ENCODE measurements at places on chromosomes 6 and 20.

- DNase-seq, result no peak
Observed at GRCh38 chr6:76633259-76633658, 560.8 kb upstream of the IMPG1 start.

GRCh38 chr6:169589293-169589692 lies 112.5 kb downstream of the WDR27 start:
- no peak for DNase-seq

- no peak for DNase-seq
Observed at GRCh38 chr6:112485120-112485826, 138.1 kb downstream of the RFPL4B start.

- no peak for DNase-seq
Observed at GRCh38 chr6:81938991-81939732, 186.7 kb upstream of the TENT5A start.
